ENCODE measurements at places on chromosomes 11 and 22.

GRCh38 chr22:37167981-37168647 is 18.4 kb upstream of the IL2RB start:
- DNase-seq = no peak

DNA sequence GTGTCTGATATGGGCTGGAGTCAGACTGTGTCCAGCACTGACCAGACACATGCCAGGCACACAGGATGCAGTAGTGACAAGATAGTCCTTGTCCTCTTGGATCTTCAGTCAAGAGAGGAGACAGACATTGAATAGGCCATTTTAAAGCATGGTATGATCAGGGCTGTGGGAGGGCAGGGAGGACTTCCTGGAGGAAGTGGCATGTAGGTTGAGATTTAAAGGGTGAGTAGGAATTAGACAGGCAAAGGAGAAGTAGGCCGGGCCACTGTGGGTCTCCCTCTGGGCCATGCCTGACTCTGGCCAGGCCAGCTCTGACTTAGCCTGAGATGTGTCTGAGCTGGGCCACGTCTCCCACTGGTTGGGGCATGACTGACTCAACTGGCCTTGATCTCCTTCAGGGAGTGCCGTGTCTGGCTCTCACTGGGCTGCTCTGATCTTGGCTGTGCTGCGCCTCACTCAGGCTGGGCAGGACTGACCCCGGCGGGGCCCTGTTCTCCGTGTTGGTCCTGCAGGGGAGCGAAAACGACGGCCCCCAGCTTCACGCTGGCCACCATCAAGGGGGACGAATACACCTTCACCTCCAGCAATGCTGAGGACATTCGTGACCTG is 71.2 kb downstream of the MYO7A start:
- no peak for DNase-seq

GRCh38 chr11:42528911-42529310 is 782.9 kb upstream of the API5 start:
- DNase-seq = no peak

DNA sequence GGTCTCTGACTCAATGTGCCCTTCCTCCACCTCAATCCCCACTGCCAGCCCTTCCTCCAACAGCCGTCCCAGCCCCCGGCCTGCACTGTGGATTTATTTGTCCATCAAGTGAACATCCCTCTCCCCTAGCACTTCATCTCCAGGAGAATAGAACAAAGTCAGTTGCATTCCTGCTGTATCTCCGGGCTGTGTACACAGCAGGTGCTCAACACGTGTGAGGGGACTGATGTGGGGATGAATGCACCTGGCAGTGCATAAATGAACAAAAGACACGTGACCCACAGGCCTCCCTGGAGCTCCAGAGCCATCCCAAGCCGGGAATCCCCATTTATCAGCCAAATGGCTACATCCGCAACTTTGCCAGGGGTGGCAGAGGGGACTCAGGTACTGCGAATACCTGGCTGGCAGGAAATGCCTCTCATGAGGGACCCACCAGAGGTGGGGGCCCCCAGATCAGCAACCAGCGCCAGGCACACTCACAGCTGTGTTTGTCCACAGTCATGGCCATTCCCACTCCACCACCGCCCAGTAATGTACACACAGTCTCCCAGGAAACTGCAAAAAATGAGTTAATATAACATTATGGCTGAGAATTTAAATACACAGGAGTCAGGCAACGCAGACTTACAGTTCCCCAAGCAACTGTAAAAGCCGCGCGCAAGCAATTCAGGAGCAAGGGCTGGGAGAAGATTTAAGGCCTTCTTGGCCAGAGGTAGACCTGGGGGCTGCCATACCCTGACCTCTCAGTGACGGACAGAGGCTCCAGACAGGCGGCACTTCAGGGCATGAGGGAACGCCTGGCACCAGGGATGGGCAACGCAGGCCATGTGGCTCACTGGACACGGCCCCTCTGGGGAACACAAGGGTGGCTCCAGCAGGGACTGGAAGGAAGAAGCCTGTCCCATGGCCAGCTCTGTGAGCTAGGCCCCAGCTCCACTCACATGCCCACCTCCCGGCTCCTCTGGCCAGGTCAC is 50.3 kb upstream of the TCF20 start:
- DNase-seq = no peak

GRCh38 chr11:86696004-86696403 is 23.6 kb upstream of the ME3 start:
- DNase-seq = peak; percentile 92

Measured in astrocyte of the spinal cord (primary cell).